ENCODE measurements at places on chromosomes 11 and 22. TPM values are rescaled to one million over a fixed set of nuclear protein-coding genes. Genes with fewer than 3 reads are reported as not detected.

DNA sequence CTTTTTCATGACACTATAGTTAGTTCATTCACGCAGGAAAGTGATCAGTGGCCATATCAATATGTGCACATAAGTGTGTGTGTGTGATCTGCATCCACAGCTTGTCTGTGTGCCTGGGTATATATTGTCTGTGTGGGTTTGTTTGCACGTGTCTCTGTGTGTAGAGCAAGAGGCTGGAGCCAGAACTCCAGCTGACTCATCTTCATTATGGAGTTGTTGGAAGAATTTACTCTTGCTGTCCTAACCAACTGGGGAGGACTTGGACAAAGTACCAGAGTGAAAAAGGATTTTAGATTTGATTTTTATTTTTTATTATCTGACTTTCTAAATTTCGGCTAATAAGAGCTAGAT lies 63.9 kb downstream of the TP53I11 start:
- H3K4me3 ChIP-seq = no peak overlapping the region
- no peaks in the 10 kb centered on the region for H3K36me3 ChIP-seq
- H3K4me1 ChIP-seq = no peaks in the 10 kb centered on the region

OR52H1 gene
- not detected for total RNA-seq

CNIH2 gene
- total RNA-seq = not detected

- no peak for DNase-seq
- no peak overlapping the region for H3K4me3 ChIP-seq
- no peak overlapping the region for H3K27ac ChIP-seq
These were observed 10.5 kb downstream of the EHD1 start for GRCh38 chr11:64867748-64868462.

DNA sequence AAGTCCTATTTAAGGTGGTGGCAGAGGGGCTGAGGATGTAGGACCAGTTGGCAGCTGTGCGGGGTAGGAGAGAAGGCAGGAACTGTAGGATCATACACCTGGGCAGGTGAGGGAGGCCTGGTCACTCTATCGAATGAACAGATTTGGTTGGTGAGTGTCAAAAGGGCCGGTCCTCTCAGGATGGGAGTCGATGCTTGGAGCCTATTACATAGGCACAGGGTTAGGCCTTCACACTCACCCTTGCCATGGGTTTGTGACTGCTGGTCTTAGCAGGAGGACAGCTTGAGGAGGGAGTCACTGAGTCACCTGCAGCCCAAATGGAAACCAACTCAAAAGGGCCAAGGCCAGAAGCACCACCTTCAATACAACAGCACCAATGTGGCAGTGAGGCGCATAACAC lies 80.2 kb upstream of the NARS2 start:
- no peaks in the 10 kb centered on the region for H3K4me1 ChIP-seq
- no peak overlapping the region for H3K4me3 ChIP-seq
- H3K36me3 ChIP-seq = no peaks in the 10 kb centered on the region
- DNase-seq = no peak
- H3K27ac ChIP-seq = no peak overlapping the region
- H3K27me3 ChIP-seq = no peaks in the 10 kb centered on the region
